Brain microvascular endothelial cell (primary cell): ENCODE measurements at places on chromosomes 2 and 18.

GRCh38 chr2:237445611-237446337, 31.8 kb upstream of the COL6A3 start:
- no peak for DNase-seq

DNA sequence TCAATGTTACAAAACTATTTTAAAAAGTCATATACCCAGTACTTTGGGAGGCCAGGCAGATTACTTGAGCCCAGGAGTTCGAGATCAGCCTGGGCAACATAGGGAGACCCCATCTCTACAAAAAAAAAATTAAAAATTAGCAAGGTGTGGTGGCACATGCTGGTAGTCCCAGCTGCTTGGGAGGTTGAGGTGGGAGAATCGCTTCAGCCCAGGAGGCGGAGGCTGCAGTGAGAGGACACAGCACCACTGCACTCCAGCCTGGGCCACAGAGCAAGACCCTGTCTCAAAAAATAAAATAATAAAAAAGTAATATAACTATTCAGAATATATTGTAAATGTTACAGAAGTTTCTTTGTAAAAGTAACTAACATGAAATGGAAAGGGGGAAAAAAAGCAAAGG, 1.9 kb downstream of the PASK start:
- DNase-seq, result no peak

DNA sequence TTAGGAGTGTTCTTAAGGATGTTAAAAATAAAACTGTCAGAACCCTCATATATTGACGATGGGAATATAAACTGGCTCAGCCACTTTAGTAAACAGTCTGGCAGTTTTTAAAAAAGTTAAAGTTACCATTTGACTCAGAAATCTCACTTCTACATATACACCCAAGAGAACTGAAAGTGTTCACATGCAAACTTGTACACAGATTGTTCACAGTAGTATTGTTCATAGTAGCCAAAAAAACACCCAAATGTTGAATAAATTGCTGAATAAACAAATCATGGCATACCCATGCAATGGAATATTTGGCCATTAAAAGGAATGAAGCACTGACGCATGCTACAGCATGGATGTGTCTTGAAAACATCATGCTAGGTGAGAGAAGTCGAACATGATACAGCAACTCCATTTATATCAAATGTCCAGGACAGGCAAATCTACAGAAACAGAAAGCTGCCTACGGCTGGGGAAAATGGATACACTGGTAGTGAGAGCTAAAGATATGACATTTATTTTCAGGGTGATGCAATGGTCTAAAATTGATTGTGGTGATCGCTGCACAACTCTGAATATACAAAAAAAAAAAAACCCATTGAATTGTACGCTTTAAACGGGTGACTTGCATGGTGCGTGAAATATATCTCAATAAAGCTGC, 10.1 kb downstream of the RPL31 start:
- DNase-seq, result no peak

- DNase-seq, result no peak
Measured at GRCh38 chr2:119574108-119574815, 30.0 kb downstream of the CFAP221 start.
